ENCODE measurements at places on chromosomes 11 and 22. TPM values are rescaled to one million over a fixed set of nuclear protein-coding genes. Genes with fewer than 3 reads are reported as not detected.

- H3K27me3 ChIP-seq = no peaks in the 10 kb centered on the region
- H3K4me3 ChIP-seq = no peak overlapping the region
- no peak overlapping the region for H3K27ac ChIP-seq
- no peaks in the 10 kb centered on the region for H3K4me1 ChIP-seq
These were observed 4.3 kb downstream of the SMARCB1 start for GRCh38 chr22:23790819-23791737.

DNA sequence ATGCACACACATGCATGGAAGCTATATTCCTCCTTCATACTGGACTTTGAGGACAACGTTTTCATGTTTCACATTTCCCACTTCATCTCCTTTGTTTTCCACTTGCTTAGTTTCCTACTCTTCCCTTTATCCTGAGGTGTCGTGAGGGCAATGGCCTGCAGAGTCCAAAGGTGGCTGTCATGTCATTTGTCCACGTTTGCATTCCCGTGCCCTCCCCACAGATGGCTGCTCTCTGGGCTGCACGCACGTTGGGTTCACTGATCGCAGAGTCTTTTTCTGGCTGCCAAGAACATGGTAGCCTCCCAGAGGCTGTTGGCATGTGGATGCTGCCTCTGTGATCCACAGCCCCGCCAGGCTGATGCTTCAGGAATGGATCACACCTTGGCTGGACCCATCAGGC is 256.0 kb downstream of the ST3GAL4 start:
- H3K4me1 ChIP-seq = no peaks in the 10 kb centered on the region
- no peaks in the 10 kb centered on the region for H3K27me3 ChIP-seq
- no peak overlapping the region for H3K4me3 ChIP-seq
- H3K27ac ChIP-seq = no peak overlapping the region

Gene KLHDC7B
- polyA plus RNA-seq = not detected

Gene CDC42EP2
- polyA plus RNA-seq = 2.3 TPM

Gene PANX3
- not detected for polyA plus RNA-seq

DNA sequence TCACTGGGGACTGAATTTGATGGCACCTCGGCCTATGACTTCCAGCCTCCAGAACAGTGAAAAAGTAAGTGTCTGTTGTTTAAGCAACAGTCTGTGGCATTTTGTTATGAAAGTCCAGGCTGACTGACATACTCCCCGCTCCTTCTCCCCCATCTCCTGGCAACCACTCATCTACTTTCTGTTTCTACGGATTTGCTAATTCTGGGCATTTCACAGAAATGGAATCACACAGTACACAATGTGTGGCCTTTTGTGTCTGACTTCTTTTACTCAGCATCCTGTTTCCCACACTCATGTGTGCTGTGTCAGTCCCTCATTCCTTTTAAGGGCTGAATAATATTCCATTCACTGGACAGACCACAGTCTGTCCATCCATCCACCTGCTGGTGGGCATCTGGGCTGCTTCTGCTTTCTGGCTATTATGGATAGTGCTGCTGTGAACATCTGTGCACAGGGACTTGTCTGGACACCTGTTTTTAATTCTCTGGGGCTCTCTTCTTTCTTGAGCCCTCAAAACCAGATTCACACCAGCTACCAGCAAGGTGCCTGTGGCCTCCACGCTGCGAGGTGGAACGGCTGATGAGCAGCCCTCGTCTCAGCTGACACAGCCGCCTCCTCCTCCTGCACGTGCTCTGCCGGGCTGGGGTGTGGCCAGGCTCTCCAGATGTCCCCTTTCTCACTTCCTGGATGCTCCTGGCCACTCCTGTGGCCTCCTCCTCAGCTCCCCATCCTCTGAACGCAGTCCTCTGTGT is 333.1 kb downstream of the CTTN start:
- H3K4me3 ChIP-seq = no peak overlapping the region
- H3K36me3 ChIP-seq = no peaks in the 10 kb centered on the region
- no peaks in the 10 kb centered on the region for H3K27me3 ChIP-seq
- H3K4me1 ChIP-seq = no peaks in the 10 kb centered on the region
- DNase-seq = no peak
- no peak overlapping the region for H3K27ac ChIP-seq

DNA sequence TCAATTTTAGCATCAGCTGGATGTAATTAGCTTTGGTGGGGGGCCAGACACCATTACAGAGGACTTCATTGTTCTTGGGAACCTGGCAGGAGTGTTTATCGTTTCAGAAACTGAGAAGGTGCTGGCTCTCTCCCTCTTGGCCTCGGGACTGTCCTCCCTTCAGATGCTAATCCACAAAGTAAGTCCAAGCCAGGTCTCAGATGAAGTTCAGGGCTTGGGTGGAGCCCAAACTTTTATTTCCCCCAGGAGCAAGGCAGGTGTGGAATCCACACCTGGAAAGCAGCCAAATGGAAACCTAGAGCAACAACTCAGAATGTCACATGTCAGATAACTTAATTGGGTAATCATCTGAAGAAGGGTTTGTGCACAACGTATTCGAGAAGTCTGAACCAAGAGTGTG is 119.2 kb downstream of the ME3 start:
- DNase-seq = no peak
- H3K36me3 ChIP-seq = peaks cover 3% of the 10 kb centered on the region
- H3K4me3 ChIP-seq = no peak overlapping the region
- no peaks in the 10 kb centered on the region for H3K27me3 ChIP-seq

DNA sequence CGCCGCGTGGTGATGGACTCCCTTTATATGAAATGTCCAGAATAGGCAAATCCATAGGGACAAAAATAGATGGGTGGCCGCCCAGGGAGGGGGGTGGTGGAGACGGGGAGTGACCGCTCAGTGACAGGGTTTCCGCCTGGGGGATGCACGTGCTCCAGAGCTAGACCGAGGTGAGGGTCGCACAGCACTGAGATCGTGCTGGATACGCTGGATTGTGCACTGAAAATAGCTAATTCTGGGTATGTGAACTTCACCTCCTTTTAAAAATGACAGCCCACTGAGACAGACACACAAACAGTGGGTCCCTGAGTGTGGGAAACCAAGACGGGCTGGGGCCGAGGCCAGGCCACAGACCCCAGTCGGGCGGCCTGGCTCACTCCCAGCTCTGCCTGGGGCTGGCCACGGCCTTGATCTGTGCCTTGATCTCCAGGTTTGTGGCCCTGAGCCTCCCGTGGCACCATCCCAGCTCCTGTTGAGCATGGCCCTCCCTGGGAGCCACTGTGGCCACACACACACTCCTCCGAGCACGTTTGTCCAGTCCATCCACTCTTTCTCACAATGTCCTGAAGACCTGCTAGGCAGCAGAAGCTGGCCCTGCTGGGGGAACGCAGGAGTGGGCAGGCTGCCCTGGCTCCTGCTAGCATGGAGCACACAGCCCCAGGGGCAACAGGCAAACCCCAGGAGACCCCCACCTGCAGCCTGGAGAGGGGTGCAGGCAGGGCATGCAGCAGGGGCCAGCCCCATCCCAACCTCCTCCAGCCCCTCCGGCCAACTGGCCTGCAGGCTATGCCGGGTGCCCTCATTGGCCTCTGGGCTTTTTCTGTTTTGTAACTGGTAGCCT is 41.0 kb upstream of the TH start:
- no peak overlapping the region for H3K27ac ChIP-seq
- H3K36me3 ChIP-seq = no peaks in the 10 kb centered on the region
- no peaks in the 10 kb centered on the region for H3K27me3 ChIP-seq
- DNase-seq = no peak
- H3K4me1 ChIP-seq = no peaks in the 10 kb centered on the region
- H3K4me3 ChIP-seq = no peak overlapping the region

Gene MCHR1
- polyA plus RNA-seq = not detected

DNA sequence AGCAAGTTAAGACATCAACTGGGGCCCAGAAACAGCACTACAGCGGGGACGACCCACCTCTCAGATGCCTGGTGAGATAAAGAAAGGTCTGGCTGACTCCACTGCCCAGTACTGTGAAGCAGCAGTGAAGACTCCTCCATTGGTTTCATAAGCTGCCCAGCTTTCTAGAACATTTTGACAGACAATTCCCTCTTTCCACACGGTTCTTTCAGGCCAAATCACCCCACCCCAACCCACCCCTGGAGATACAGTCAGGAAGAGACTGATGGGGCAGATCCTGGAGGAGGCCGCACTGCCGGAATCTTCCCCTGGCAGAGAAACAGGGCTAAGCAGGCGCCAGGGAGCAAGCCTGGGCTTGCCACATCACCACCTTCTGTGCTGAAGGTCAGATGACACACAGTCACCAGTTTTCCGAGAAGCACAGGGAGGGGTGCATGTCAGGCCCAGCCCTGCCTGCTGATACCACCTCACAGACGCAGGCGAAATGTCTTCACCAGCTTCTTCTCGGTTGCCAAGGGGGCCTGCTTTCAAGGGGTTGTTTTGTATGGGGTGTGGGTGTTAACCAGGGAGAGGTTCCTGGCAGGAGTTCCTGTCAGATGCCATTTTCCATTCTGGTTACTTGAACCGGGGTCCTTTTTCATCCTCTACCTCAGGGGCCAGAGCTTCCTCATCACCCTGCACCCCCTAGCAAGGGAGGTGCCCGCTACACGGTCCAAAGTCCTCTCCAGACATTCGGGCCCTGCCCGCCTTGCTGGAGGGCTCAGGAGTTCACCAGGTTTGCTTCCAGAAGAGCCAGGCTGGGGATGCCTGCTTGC is 1.4 kb upstream of the NEAT1 start:
- peak overlapping the region; percentile 99 for H3K27ac ChIP-seq
- H3K36me3 ChIP-seq = peaks cover 1% of the 10 kb centered on the region
- peaks cover 1% of the 10 kb centered on the region for H3K27me3 ChIP-seq
- DNase-seq = peak; percentile 96
- peak overlapping the region; percentile 70 for H3K4me3 ChIP-seq

GRCh38 chr11:66768088-66768521 is 39.1 kb upstream of the SPTBN2 start:
- H3K27ac ChIP-seq = no peak overlapping the region
- H3K27me3 ChIP-seq = no peaks in the 10 kb centered on the region
- no peaks in the 10 kb centered on the region for H3K36me3 ChIP-seq
- DNase-seq = no peak
- H3K4me1 ChIP-seq = no peaks in the 10 kb centered on the region

- DNase-seq = no peak
- no peaks in the 10 kb centered on the region for H3K4me1 ChIP-seq
- peak overlapping the region; percentile 9 for H3K4me3 ChIP-seq
These were observed 1.3 kb downstream of the RBM4B start for GRCh38 chr11:66676282-66676919.

Gene PNPLA5
- polyA plus RNA-seq = not detected

DNA sequence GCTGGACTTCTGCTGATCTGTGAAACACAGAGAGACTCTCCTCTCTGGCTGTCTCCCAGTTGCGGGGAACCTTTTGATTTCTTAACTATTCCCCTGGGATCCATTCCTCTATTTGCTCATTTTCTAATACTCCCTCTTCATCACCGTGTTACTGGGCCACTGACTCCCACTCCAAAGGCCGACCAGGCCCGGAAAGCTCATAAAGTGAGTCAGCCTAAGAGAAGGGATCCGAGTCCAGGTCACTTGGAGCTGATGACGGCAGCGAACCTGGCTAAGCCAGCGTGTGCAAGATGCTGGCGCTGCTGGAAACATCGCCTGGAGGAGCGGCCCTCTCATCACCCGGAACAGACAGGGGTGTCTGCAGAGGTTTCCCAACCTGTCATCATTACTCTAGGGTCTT is 112.8 kb downstream of the FBXO7 start:
- H3K27me3 ChIP-seq = no peaks in the 10 kb centered on the region
- no peak overlapping the region for H3K4me3 ChIP-seq
- no peak overlapping the region for H3K27ac ChIP-seq
